CMK (cell line): ENCODE measurements at places on chromosomes 1 and 21.

DNA sequence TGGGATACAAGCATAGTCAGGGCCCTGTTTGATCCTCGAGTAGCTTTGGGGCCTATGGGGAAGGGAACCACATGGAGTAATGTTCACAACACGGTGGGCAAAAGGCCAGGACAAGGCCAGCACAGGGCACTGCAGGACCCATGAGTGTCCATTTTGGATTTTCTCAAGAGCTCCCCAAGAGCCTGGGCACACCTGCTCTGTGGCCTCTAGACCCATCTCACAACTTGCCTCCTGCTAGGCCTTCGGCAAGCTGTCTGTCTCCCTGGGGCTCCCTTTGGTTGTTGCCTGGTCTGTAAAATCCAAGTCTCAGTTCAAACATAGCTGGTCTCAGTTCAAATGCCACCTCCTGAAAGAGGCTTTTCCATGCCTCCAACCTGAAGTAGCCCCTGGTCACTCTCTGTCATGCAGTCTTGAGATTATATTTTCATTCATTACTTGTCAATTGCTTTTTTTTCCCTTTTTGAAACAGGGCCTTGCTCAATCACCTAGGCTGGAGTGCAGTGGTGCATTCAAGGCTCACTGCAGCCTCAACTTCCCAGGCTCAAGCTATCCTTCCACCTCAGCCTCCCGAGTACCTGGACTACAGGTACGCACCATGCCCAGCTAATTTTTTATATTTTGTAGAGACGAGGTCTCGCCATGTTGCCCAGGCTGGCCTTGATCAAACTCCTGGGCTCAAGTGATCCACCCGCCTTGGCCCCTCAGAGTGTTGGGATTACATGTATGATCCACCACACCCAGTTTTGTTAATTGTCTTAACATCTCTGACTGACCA is 107.4 kb downstream of the MATN1 start:
- no peak for DNase-seq

- no peak for DNase-seq
Observed at GRCh38 chr1:233367057-233367803, 39.7 kb downstream of the MAP3K21 start.

DNA sequence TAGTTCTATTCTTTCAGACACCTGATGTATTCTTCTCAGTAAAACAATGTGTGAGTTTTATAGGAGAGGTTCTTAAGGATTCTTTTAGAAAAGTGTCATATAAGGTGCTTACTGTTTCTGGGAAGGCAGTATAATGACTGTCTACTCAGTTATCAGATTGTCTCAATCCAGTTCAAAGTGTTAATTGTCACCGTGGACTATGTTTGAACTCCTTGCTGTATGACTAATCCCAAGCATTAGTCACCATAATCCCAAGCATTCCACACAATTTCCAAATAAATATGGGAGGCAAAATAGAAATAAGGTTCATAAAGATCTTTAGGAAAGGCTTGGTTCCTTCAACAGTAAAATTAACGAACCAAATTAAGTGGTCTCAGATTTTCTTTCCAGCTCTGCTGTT is 342.1 kb upstream of the NR5A2 start:
- DNase-seq, result no peak

- no peak for DNase-seq
Observed at GRCh38 chr1:229640455-229640854, 14.4 kb downstream of the URB2 start.

- no peak for DNase-seq
Observed at GRCh38 chr1:230858918-230859729, 9.2 kb downstream of the C1orf198 start.

DNA sequence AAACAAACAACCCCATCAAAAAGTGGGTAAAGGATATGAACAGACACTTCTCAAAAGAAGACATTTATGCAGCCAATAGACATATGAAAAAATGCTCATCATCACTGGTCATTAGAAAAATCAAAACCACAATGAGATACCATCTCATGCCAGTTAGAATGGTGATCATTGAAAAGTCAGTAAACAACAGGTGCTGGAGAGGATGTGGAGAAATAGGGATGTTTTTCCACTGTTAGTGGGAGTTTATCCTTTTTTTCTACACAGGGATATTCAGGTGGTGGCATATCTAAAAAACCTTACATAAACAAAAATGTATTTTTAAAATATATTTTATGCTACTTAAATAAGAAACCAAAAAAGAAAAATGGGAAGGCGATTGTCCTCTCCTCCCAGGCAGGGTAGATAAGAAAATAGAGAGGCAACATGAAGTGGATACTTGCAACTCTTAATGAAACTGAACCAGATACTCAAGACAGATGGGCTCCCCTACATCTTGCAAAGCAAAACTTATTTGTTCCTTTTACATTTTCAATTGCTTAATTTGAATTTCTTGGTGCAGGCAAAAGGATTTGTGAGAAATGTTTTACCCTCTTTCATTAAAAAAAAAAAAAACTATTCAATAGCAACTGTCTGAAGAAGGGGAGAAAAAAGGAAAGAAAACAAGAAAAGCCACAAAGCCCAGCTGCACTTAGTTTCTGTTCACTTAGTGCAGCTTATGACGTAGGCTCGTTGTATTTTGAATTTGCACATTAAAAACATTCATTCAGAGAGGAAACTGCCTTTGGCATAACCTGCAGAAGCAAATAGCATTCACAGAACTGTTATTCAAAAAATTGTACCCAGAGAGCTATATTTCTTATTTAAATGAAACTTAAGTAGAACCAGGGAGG is 36.9 kb upstream of the RGS1 start:
- no peak for DNase-seq

DNA sequence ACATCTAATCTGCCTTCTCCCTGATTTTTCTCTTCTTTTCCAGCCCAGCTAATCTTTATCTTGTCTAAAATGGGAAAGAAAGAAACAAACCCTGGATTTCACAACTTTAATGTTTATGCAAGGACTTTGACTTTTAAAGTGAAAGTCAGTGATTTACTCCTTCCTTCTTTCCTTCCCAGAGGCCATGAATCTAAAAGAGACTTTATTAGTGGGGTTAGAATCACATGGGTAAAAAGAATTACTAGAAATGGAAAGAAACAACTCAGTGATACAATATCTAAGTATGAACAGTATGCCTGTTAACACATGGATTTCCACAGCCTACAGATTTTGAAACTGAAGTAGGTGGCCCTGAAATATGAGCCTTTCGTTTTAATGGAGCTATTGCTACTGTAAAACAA is 59.8 kb upstream of the KCNK2 start:
- DNase-seq, result no peak

- DNase-seq, result no peak
Observed at GRCh38 chr1:8871539-8871935, 6.9 kb downstream of the ENO1 start.

GRCh38 chr1:12618965-12619791 is 1.2 kb upstream of the DHRS3 start:
- DNase-seq, result no peak

DNA sequence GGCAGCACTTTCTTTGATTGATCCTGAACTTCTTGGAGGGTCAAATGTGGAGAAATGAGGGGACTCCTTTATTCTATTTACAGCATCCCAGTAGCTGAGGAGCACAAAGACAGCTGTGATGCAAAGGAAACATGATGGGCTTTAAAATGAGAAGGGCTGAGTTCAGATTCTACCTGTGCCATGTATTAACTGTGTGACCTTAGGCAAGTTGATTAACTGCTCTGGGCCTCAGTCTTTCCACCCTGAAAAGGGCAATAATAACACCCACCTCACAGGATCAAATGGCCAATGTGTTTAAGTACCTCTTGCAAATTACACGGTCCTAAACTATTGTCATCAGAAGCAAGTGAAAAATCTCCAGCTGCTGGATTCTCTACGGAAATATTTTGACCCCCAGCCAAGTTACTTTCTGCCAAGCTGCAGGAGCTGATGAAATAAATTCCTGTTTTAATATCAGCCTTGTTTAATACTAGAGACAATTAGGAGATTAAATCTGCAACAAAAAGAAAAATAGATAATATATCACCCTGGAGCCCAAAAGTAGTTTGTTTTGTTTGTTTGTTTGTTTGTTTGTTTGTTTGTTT is 15.7 kb downstream of the TMEM81 start:
- no peak for DNase-seq

DNA sequence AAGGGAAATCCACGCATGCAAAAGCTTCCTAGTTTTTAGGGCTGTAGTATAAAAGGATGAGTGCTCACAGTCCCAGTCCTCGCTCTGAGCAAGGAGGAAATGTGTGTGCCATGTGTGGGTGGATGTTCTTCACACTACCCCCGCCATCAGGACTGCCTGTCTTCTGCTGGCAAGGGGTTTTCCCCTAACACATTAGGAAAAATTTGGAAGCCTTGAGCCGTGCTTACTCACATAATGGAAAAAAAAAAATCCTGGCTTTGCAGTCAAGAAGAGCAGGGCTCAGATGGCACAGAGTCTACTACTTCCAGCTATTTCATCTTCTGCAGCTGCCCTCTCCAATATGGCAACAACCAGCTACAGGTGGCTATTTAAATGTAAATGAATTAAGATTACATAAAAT is 363.1 kb downstream of the PLPP3 start:
- DNase-seq, result no peak

- no peak for DNase-seq
Observed at GRCh38 chr1:201562257-201562656, 23.3 kb downstream of the NAV1 start.

DNA sequence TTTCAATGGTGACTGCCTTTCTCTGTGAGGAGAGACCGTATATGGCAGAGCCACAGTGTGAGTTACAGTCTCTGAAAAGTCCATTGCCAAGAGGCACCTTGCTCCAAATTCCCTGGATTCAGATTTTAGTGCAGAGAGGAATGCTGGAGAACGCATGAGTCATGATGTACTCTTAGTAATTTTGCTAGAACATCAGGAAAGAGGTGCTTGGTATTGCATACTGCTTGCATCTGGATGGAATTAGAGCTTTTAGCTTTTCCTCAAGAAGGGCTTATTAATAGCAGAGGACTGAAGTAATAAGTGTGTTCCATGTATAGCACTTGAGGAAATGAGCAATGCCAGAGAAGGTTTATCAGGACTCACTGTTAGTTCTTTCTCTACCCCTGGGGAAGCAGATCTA is 40.5 kb upstream of the AKT3 start:
- no peak for DNase-seq

DNA sequence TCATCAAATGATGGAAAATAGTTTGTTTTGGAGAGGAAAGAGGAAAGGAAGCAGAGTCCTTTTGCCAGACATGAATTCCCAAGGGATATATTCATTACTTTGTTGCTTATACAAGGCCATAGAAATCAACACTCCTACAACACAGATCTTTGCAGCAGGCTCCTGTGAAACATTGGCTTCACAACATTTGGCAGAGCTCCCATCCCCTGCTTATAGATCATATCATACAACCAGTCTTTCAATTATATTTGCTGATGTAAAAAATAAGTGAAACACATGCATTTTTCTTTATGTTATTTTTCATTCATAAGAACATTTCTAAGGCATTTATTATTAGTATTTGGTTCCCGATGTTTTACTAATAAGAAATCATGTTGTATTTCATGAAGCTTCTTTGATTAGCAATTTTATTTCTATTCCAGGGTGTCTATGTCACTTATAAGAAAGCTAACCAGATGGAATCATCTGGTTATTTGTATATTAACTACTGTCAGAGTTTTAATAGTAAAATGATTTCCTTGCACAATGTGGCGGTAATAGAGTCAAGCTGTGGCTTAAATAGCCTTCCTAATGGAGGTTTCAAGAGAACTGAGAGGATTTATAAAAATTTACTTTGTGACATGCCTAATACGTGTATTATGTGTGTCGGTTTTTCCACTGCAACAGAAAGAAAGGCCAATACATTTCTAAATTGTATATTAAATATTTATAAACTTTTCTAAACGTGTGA is 470.3 kb upstream of the NCAM2 start:
- no peak for DNase-seq

DNA sequence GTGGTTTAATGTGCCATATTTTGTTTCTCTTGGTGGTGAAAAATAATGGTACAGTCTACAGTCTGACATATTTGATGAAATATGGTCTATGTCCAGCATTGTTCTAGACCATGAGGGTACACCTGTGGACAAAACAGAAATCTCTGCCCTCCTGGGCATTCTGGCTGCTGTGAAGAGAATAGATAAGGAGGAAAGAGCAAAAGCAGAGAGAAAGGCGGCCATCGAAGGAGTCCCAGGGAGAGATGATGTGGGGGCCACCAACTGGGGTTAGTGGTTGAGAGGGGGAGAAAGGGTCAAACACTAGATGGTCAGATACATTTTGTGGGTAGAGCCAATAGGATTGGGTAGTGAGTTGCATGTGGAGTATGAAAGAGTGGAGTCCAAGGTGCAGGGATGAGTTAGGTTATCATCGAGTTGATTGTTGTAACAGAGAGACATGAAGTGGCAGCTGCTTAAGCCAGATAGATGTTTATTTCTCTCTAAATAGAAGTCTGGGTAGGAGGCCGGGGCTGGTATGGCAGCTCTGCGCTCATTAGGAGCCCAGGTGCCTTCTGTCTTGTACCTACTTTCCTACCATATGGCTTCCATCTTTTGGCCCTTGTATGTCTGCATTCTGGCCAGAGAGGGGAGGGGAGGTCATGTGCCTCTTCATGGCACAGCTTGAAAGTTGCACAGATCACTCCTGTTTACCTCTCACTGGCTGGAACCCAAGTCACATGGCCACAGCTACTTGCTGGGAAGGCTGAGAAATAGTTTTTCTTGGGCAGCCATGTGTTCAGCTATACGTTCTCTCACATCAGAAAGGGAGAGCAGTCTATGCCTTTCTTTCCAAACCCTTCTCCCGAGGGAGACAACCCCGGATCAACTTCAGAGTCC is 13.0 kb downstream of the UBE4B start:
- no peak for DNase-seq

- DNase-seq, result no peak
Observed at GRCh38 chr1:211551638-211552460, 27.1 kb downstream of the SLC30A1 start.

DNA sequence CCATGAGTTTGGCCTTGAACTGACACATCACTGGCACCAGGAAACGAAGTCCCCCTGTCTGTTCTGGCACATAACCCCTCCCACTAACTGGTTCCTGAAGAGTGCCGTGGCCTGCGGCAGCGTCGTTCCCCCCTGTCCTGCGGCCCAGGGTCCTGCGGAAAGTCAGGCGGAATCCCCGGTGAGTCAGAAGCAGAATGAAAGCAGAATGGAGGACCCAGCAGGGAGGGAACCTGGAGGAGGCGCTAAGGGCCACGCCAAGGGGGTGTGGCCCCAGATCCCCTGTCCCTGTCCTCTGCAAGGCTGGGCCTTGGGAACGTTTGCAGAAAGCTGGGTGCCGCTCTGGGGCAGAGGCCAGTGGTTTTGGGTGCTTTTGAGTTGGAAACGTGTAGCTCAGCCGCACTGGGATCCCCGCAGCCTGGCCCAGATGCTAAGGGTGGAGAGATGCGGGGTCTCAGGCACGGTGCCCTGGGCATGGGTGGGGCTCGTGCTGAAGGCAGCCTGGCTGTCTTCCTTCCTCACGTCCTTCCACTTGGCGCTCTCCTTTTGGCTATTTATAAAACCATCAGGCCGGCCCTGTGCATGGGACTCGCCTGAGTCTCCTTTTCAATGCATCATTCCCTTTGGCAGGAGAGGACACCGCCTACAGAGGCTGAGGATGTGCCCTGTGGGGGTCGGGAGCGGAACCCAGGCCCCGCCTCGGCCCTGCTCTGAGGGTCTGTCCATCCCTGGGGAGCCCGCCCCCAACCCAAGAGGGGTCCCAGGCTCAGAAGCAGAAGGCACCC is 36.2 kb downstream of the TP73 start:
- no peak for DNase-seq
